ENCODE measurements at places on chromosomes 1 and 21. TPM values are rescaled to one million over a fixed set of nuclear protein-coding genes. Genes with fewer than 3 reads are reported as not detected.
A peak's percentile ranks its signal among the peaks of the same experiment; 100 is the strongest.

Gene OR2L13
- not detected for total RNA-seq

Gene EXTL1
- total RNA-seq = 0.95 TPM

Gene SPRR2E
- total RNA-seq = not detected

Gene SPSB1
- total RNA-seq = 59.9 TPM

Gene ZSWIM5
- total RNA-seq = 1.3 TPM

Gene IRF6
- total RNA-seq = 0.42 TPM

Gene CRYBG2
- not detected for total RNA-seq

Gene LGR6
- not detected for total RNA-seq

Gene YRDC
- 13.6 TPM for total RNA-seq

Gene ASAP3
- total RNA-seq = 103 TPM

Gene TOR1AIP1
- total RNA-seq = 67.1 TPM

GRCh38 chr1:29698626-29699025 lies 462.3 kb downstream of the PTPRU start:
- no peak for DNase-seq

DNA sequence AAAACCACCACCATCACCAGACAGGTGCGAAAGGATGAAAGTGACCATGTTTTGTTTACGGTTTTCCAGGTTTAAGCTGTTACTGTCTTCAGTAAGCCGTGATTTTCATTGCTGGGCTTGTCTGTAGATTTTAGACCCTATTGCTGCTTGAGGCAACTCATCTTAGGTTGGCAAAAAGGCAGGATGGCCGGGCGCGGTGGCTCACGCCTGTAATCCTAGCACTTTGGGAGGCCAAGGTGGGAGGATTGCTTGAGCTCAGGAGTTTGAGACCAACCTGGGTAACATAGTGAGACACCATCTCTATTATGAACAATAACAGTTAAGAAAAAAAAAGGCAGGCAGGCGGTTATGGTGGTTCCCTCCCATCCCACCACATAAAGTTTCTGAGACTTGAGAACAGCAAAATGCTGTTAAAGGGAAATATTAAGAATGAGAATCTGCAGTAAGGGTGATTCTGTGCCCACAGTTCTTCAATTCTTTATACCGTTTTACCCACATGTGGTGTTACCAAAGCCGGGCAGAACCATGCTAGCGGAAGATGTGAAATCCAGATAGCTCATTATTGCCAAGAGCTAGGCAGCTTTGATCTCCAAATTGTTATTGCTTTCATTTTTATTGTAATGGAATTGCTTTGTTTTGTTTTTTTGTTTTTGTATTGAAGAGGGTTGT lies 34.5 kb upstream of the TDRD10 start:
- no peak for DNase-seq

- no peak for DNase-seq
Observed at GRCh38 chr1:189859385-189859977, 618.2 kb downstream of the BRINP3 start.

- DNase-seq = peak; percentile 37
Observed at GRCh38 chr1:31663622-31664452, 19.2 kb upstream of the PEF1 start.

DNA sequence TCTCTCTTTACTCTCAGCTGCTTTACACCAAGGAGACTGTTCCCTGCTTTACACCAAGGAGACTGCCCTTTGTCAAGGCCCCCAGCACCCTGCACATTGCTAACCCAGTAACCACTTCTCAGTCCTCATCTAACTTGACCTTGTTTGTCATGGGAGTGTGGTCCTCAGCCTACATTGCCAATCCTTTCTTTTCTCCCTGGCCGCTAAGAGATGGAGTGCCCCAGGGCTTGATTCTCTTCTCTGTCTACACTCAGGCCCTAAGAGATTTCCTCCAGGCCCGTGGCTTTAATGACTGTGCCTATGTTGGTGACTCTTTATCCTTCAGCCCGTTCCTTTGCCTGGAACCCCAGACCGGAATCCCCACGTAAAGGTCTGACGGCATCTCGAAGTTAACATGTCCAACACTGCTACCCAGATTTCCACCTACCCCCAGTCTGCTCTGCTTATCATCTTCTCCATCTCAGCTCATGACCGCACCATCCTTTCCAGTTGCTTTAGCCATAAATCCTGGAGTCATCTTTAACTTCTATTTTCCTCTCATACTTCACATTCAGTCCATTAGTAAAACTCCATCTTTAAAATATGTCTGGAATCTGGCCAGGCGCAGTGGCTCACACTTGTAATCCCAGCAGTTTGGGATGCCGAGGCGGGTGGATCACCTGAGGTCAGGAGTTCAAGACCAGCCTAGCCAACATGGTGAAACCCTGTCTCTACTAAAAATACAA lies 9.5 kb upstream of the SEMA4A start:
- peak; percentile 14 for DNase-seq

GRCh38 chr1:2836333-2836970 lies 35.0 kb upstream of the TTC34 start:
- no peak for DNase-seq

DNA sequence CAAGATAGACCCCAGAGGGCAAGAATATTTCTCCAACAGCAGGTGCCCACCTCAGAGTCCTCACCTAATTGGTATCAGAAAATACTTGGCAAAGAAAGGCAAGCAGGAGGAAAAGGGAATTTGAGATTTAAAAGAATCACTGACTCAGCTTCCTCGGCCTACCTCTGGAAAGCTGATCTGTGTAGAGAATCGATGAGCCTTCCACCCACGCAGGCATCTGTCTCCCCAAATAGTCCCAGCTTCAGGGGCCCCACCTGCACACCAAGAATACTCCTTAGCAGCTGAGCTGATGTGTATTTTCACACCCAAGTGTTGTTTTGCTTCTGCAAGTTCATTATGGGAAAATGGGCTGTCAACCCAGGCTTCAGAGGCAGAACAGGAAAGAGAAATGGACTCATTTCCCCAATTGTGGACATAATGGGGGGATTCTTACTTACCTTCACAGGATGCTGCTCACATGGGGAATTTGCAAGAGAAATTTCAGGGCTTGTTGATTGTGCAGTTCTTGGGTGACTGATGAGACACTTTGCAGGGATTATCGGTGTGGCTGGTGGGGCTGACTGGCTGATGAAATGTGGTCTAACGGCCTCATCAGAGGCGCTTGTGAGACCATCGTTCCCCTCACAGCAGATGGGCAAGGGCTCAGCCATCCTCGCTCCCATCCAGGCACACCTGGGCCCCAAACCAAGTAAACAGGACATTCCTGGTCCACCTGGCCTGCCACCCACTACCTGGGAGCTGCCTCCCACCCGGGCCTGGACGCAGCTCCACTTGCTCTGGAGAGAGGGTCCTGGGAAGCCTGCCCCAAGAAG lies 436.3 kb downstream of the PTPRU start:
- no peak for DNase-seq

DNA sequence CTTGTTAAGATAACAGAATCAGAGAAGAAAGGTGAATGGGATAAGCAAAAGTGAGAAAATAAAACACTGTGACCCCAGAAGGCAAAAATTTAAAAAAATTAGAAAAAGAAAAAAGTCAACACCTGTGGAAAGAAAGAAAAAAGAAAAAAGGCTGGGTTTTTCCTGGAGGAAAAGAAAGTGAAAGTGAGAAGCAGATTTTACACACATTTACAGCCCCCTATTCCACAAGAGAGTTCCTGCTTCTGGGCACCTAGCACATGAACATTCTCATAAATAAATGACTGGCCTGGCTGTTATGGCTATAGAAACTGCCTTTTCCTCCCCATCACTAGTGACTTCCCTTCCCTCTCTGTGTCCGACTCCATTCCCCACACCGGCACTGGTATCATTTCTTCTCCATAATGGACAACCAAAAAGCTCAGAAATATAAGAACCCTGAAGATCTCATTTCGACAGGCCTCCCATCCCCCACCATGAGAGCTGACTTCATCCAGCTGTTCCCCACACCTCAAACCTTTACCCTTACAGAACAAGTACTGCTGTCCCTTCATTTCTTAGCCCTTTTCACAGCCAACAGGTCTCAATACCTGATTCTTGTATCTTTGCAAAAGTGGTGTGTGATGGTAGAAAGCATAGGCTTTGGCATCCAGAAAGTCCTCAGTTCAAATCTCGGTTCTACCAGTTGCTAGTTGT lies 12.6 kb downstream of the MTF1 start:
- DNase-seq = no peak

- no peak for DNase-seq
Observed at GRCh38 chr1:51924455-51924854, 45.9 kb upstream of the NRDC start.

DNA sequence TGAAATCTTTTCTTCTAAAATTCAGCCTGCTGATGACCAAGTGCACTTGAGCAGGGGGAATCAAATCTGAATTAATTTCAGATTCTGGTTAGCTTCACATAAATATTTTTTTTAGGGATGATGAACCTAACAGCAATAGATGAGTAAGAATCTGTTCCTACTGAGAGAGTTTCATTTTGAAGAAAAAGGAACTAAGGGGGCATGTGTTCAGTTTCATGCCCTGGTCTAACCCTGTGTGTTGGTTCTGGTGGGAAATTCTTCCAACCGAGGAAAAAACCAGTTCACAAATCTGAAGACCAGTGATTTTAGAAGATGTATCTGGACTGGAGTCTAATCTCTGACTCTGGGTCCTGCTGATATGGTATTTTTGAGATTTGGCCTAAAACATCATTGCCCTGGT lies 13.7 kb downstream of the SELL start:
- no peak for DNase-seq

DNA sequence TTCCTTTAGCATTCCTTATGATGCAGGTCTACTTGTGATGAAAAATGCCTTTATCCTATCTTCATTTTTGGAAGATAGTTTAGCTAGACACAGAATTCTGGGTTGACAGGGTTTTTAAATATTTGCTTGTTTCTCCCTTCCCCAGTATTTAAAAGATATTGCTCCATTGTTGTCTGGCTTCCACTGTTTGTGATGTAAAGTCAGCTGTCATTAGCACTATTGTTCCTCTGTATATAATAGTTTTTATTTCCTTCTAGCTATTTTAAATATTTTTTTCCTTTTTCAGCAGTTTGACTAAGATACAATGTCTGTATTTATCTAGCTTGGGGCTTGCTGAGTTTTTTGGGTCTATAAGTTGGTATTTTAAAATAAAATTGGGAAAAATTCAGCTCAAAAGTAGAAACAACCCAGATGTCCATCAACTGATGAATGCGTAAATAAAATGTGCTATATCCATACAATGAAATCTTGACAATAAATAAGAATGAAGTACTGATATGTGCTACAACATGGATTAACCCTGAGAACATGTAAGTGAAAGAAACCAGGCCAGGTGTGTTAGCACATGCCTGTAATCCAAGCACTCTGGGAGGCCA lies 11.2 kb downstream of the IFT25 start:
- no peak for DNase-seq

- no peak for DNase-seq
Observed at GRCh38 chr1:87787551-87787950, 458.9 kb downstream of the LMO4 start.

GRCh38 chr1:183417772-183418491 lies at the start of gene NMNAT2:
Gene NMNAT2, minus strand, starts transcription at chr1:183418380. Its CDS starts 113 bp downstream, at chr1:183418267.
- no peak for DNase-seq

DNA sequence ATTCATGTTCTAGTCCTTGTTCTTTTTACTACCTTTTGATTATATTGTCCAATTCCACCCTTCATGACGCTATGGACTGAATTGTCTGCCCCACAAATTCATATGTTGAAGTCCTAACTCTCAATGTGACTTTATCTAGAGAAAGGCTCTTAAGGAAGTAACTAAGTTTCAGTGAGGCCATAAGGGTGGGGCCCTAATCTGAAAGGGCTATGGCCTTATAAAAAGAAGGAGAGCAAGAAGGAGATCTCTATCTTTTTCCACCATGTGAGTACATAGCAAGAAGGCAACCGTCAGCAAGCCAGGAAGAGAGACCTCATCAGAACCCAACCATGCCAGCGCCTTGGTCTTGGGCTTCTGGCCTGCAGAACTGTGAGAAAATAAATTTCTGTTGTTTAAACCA lies 95.9 kb downstream of the HIVEP3 start:
- no peak for DNase-seq

DNA sequence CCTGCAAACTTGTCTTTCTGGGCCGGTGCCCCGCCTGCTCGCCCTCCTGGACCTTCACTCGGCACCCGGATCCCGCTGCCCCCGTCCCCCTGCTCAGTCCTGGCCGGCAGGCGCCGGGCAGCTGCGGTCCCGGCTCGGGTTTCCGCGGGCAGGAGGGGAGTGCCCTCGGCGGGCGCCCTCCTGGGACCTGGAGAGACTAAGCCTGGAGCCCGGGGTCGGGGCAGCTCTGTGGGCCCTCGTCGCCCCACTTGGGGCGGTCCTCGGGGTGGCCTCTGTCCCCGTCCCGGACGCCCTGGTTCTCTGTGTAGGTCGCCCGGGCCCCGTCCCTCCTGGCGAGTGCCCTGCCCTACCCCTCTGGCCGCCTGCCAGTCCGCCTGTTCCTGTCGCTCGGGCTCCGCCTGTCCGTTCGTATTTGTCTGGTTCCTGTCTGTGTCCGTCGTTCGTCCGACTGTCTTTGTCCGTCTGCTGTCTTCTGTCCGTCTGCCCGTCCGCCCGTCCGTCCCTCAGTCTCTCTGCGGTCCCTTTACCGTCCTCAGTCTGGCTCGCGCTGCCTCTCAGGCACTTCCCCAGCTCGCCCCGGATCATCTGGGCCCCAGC lies 490 bp downstream of the SERINC2 start:
- DNase-seq = peak; percentile 81

DNA sequence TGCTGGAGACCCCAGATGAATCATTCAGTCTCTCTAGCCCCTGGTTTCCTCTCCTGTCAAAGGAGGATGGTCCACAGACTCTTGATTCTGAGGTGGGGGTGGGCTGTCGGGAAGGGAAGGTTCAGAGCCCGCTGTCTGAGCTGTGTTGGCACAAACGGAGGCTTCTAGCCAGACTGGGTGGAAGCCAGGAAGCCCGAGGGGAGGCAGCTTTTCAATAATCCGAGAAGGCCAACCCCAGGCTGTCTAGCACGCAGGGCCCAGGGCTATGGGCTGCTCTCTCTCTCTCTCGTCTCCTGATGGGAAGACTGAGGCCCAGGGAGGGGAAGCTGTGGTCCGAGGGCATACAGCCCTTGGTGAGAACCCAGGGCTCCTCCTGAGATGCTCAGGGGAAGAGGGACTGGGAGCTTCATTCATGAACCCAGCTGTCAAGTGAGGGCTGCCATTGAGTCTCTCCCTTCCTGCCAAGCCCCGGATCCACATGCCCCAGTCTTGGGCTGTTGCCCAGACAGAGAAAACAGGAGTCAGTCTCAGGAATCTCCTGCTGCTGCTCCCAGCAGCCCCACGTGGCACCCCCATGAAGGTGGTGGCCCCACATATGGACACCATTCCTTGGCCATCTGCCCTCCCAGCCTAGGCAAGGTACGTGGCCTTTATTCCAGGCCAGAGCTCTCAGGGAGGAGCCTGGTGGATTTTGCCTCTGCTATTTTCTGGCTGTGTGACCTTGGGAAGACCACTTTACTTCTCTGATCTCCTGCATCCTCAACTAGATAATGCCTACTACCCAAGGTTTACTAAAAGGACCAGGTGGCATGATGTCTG lies 44.4 kb downstream of the RAP1GAP start:
- no peak for DNase-seq

GRCh38 chr1:30840904-30841598 lies 67.5 kb downstream of the SDC3 start:
- peak; percentile 58 for DNase-seq

DNA sequence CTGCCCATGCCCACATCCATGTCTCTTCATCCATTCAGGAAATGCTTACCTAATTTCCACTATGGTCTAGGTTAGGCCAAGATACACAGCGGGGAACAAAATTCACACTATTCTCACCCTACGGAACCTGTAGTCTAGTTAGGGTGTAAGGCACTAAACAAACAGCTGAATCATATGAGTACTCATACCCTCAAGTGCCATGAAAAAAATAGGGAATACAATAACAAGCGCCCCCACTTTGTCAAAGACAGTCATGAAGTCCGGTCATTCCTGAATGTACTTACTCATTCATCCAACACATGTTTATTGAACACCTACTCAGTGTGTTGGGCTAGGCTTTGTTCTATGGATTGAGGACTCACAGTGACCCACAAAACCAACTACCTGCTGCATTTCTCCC lies 6.2 kb upstream of the FYB2 start:
- no peak for DNase-seq

All from gastrocnemius medialis (tissue), 4 donors.